ENCODE measurements at places on chromosomes 2 and 18.

DNA sequence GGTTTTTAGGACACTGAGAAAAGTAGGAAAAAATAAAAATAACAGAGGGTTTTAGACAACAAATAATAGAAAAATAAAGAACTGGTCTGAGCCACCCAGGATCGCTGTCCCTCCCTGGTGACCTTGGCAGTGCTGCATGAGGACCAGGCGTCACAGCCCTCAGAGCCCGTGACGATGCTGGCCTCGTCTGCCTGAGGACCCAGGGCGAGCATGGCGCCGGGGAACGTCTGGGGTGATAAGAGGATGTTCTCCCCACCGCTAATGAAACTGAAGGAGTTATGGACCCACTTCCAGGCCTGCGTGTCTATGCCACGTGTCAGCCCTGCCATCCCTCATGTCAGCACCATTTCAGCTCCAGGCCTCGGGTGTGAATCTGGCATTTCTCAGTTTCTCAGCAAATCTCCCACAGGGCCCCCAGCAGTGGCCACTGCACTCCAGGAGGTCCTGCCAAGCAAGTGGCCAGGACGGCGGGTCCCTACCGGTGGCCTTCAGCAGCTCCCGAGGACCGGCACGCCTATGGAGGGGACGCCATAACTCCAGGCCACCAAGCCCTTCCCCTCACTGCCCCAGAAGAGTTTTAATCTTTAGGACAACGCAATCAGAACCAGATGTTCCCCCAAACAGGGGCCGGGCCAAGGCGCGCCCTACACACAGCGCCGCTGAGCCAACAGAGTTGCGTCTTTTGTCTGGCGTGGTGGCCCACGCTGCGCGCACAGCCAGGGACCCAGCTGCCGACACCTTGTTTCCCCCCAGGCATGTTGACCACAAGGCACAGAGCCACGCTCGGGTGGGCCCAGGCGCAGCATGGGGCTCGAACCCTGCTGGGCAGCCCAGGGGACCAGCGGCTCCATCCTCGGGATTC, 179.7 kb downstream of the TWIST2 start:
- DNase-seq: peak; percentile 43

DNA sequence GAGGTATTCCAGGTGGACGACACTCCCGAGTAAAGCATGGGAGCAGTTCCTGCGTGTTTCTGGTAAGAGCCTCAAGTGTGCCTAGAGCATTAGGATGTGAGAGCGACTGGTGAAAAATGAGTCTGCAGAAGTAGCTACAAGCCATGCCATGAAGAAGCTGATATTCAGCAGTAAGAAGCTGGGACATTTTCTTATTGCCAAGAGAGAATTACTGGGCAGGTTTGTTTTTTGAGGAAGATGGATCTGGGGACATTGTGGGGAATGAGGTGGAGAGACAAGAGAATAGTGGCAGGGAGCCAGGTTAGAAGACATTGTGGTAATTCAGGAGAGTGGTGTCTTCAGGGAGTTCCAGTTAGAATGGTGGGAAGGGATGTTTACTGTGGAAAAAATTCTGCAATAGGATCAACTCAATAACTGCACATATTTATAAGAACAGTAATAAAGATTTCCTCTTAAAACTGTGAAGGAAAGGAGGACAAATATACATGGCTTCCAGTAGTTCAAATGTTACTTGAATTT, 38.2 kb downstream of the CRIM1 start:
- DNase-seq: no peak

- DNase-seq: no peak
Measured at GRCh38 chr2:138948070-138948539, 167.9 kb upstream of the NXPH2 start.

GRCh38 chr18:58225101-58225500, 181.1 kb downstream of the NEDD4L start:
- DNase-seq: no peak

GRCh38 chr18:7668392-7668791, 101.3 kb downstream of the PTPRM start:
- DNase-seq: no peak

DNA sequence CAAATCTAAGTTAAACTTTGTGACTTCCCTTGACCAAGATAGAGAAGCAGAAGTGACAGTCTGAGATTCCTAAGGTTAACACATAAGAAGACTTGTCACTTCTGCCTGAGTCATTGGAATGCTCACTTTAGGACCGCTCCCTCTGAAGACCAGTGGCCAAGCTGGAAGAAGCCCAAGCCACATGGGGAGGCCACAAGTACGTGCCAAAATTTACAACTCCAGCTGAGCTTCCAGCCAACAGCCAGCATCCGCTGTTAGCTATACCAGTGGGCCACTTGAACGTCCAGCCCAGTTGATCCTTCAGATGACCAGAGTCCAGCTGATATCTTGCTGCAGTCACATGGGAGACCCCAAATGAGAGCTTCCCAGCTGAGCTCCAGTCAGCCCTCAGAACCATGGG, 18.1 kb upstream of the ANTXR1 start:
- no peak for DNase-seq

GRCh38 chr2:60309336-60309735, 244.1 kb downstream of the BCL11A start:
- DNase-seq: no peak

- no peak for DNase-seq
Measured at GRCh38 chr2:97966545-97967215, 29.1 kb downstream of the TMEM131 start.

GRCh38 chr2:20346565-20347381, 3.9 kb downstream of the PUM2 start:
- DNase-seq: no peak

DNA sequence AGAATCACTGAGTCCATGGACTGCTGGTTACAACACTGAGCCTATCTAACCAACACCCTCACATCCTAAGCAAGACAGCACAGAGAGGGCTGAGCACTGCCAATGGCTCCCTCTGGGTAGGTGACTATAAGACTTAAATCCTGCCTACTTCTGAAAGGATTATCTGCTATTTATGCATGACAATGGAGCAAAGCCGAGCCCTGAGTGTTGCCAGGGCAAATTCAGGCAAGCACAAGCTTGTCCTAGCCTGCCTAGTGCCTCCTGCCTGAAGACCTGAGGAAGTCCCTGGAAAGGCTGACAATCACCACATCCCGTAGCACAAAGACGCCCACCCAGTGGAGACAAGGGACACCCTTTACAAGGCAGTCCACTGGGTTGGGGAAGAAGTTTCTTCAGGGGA, 129.7 kb downstream of the OSR1 start:
- DNase-seq: no peak

- DNase-seq: no peak
Measured at GRCh38 chr2:65766768-65767267, 334.4 kb upstream of the SPRED2 start.

DNA sequence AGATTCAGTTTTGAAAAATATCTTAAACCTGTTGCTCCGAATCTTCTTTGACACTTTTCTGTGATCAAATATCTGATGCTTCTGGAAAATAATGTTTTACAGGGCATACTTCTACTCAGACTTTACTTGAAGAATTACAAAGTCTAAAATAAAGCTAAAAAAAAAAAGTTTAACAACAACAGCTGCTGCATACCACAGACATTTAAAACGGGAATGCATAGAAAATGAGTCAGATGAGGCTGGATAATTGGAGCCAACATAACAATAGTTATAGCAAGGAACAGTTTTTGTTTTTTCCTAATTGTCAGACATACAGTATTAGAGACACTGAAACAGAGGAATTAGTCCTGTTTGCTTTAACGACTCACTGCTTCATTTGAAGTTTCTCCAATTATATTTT, 1090.2 kb downstream of the SUCLG1 start:
- no peak for DNase-seq

GRCh38 chr18:3596637-3597384, 146.8 kb downstream of the TGIF1 start:
- DNase-seq: peak; percentile 85

GRCh38 chr2:46832543-46832942, 83.1 kb downstream of the MCFD2 start:
- no peak for DNase-seq

- no peak for DNase-seq
Measured at GRCh38 chr2:120995656-120996190, 260.1 kb downstream of the GLI2 start.

DNA sequence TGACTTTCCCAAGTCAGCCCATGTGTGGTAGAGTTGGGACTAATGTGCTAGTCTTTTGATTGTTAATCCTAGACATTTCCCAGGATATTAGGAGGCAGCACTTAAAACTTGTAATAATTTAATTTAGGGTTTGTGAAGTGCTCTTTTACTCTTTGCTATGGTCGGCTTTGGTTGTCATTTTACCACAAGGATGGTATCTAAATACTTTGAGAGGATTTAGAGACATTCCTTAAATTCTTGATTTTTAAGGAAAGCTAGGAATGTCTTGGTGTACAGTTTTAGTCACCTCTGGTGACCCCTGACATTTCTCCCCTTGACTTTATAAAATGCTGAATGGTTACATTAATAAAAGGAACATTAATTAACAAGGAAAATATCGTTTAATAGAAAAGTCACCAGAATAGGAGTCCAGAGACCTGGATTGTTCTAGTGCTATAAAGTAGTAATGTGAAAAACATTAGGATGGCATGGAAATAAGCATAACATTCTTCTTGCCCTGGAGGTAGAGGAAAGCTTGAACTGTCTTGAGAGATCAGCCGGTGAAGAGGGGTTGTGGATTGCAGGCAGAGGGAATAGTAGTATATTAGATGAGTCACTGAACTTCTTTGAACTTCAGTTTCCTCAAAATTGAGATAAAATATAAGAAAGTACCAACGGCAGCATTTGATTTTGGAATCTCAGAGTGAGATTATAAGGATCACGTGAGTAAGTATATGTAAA, 209.2 kb downstream of the MCFD2 start:
- DNase-seq: no peak

DNA sequence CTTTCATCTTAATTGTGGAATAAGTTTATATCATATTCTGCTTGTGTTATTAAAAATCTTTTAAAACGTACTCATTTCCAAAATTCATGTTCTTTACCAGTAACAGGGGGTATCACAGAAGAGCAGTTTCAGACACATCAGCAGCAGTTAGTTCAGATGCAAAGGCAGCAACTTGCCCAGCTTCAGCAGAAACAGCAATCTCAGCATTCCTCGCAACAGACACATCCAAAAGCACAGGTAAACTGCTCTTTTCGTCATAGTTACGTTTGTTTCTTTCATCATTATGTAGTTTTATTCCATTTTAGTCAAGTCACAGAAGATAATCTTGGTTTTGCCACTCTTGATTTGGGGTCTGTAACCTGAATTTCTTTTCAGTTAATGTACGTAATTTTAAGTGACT, 93.5 kb upstream of the KIF5C start:
- no peak for DNase-seq

DNA sequence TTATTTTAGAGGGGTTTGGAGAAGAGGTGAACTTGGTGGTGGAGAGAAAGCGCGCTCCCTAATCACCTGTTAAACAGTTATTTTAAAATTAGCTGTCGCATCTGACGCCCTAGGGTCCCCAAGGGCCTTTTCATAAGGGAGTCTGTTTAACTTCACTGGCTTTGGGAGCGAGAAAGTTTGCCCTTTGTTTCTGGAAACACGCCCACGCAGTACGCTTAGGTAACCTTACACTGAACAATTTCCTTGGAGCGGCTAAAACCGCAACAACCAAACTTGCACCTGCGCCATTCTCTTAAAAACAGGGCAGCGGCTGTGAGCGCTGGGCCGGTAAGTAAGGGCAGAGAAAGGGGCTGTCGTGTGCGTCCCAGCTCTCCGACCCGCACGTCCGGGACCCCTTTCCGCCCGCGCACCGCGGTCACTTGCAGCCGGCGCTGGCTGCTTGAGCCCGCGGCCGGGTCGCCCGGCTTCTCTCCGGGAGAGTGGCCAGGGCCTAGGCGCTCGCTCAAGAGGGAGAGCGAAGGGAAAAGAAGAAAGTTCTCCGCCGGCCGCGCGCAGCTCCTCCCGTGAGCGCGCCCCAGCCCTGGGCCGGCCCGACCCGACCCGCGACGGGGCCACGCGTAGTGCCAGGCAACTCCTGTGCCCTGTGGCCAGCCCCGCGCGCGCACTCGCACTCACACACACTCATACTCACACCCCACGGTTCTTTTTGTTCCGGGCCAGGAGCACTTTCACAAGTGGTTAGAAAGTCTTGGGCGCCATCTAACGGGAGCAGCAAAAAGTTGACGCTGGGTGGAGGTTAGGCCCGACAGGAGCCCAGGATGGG, 19.2 kb downstream of the POU3F3 start:
- DNase-seq: no peak

DNA sequence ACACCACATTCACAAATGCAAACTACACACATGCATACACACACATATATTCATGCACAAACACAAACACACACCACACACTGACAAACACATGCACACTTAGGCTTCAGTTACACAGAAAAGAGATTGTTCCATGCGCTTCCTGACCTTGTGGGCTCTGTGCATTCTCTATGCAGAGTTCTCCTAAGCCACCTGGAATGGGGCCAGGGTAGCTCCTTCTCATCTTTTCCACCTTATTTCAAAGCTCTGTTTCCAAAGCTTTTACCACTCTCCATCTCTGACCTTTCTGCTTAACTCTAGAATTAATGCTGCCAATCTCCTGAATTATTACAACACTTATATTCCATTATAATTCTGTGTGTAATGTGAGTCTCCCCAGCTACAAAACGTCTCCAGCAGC, 522.3 kb upstream of the MYT1L start:
- no peak for DNase-seq

GRCh38 chr2:205805136-205805535, 122.8 kb downstream of the NRP2 start:
- DNase-seq: no peak

DNA sequence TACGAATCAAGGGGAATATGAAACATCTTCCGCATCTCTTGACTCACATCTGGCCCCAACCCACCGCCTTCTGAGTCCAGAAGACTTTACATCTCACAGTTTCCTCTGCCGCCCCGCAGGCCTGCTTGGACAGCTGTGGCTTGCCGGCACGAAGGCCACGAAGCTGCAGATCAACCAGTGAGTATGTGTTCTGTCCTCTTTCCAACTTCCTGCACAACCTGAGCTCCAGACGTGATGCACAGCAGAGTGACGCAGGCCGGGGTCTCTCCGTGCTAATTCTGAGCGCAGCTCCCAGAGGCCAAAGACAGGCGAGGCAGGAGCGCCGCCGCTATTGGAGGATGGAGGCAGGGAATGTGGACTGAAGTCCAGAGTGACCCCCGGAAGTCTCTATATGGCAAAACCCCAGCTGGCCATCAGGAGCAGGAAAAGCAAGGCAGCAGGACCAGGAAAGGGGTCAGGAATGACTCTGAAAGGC, 93.5 kb downstream of the ZCCHC2 start:
- DNase-seq: no peak

- DNase-seq: no peak
Measured at GRCh38 chr2:204339212-204339715, 206.0 kb upstream of the PARD3B start.

- DNase-seq: no peak
Measured at GRCh38 chr2:168316073-168316440, 68.7 kb upstream of the STK39 start.

GRCh38 chr2:96933305-96934181, 52.8 kb downstream of the FAM178B start:
- no peak for DNase-seq

DNA sequence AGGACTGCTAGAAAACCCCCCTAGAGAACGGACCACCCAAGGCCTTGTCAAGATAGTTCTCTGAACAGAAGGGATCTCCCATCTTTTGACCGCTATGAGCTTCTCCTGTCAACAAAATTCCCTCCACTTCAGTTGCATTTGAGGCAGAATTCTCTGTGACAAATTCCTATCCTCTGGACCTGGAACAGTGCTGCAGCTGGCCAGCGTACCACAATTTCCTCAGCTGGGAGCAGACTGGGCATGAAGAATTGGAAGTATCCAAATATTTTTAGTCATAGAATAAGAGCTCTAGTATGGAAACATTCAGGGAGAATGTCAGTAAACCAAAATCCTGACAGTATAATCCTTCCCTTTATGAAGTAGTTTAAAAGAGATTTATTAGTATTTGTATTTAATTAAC, 147.1 kb upstream of the BOD1L2 start:
- DNase-seq: no peak

All from activated effector memory CD4-positive, alpha-beta T cell treated with anti-CD3 and anti-CD28 coated beads, Interleukin-2, amount 50 U/mL, for 16 hours (primary cell).